CD14-positive monocyte (primary cell): ENCODE measurements at places on chromosomes 5 and 9.
A peak's percentile ranks its signal among the peaks of the same experiment; 100 is the strongest.

GRCh38 chr5:140497897-140498296, 49.6 kb upstream of the EIF4EBP3 start:
- no peak overlapping the region for H3K27ac ChIP-seq
- no peaks in the 10 kb centered on the region for H3K4me1 ChIP-seq
- no peaks in the 10 kb centered on the region for H3K27me3 ChIP-seq
- H3K4me3 ChIP-seq = no peak overlapping the region

GRCh38 chr5:134252671-134253070, 26.8 kb upstream of the PPP2CA start:
- no peak overlapping the region for H3K4me3 ChIP-seq
- H3K4me1 ChIP-seq = peaks cover 30% of the 10 kb centered on the region
- peak; percentile 61 for DNase-seq
- no peaks in the 10 kb centered on the region for H3K36me3 ChIP-seq
- no peak overlapping the region for H3K27ac ChIP-seq
- no peaks in the 10 kb centered on the region for H3K27me3 ChIP-seq

- no peak overlapping the region for H3K4me3 ChIP-seq
- no peaks in the 10 kb centered on the region for H3K27me3 ChIP-seq
- DNase-seq = no peak
- no peak overlapping the region for H3K27ac ChIP-seq
- H3K36me3 ChIP-seq = no peaks in the 10 kb centered on the region
- no peaks in the 10 kb centered on the region for H3K4me1 ChIP-seq
These were observed 34.0 kb upstream of the ADAMTS19 start for GRCh38 chr5:129426071-129426470.

GRCh38 chr5:108728566-108729241, 19.0 kb upstream of the FER start:
- peak; percentile 43 for DNase-seq
- no peaks in the 10 kb centered on the region for H3K27me3 ChIP-seq
- H3K4me3 ChIP-seq = peak overlapping the region; percentile 86
- peaks cover 33% of the 10 kb centered on the region for H3K4me1 ChIP-seq

DNA sequence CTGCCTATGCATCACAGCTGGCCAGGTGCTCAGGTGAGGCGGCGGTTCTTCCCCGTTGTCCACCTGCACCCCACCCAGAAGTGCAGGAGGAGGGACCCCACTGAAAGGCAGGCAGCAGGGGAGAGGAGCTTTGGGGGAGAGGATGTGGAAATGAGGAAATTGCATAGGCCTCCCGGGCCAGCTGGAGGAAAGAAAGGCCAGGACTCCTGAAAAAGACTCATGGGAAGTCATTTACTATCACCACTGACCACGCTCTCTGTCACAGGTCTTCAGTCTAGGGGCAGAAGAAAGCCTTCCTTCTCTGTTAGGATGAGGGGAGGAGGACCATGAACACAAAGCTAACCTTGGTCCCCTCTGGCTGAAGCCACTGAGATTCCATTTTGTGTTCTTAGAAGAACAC, 28.1 kb downstream of the KCNMB1 start:
- peak overlapping the region; percentile 96 for H3K27ac ChIP-seq
- H3K36me3 ChIP-seq = no peaks in the 10 kb centered on the region
- H3K27me3 ChIP-seq = no peaks in the 10 kb centered on the region
- H3K4me3 ChIP-seq = no peak overlapping the region
- peak; percentile 62 for DNase-seq

DNA sequence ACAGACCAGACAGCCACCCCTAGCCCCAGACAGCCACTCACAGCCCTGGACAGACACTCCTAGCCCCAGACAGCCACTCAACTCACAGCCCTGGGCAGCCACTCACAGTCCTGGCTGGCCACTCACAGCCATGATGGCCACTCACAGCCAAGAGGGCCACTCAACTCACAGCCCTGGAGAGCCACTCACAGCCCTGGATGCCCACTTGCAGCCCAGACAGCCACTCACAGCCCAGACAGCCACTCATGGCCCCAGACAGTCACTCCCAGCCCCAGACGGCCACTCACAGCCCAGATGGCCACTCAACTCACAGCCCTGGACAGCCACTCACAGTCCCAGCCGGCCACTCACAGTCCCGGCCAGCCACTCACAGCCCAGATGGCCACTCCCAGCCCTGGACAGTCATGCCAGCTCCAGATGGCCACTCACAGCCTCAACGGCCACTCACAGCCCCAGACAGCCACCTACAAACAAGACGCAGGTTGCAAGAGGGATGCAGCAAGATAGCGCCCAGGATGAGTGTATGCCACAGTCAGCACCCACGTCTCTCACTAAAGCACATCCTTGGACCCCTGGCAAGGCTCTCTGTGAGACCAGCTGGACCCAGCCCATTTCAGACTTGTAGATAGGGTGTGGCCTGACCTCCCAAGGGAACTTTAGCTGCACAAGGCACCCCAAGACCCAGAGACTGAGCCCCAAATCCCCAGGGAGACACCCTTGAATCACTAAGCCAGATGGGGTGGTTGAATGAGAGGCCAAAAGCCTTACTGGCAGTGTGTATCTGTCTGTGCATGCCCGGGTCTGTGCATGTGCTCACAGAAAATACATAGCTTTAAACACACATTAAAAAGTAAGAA, 22.4 kb downstream of the ZDHHC11B start:
- DNase-seq = no peak
- no peaks in the 10 kb centered on the region for H3K27me3 ChIP-seq

GRCh38 chr5:1270933-1271914, 23.6 kb downstream of the TERT start:
- DNase-seq = no peak
- H3K4me3 ChIP-seq = no peak overlapping the region
- no peaks in the 10 kb centered on the region for H3K27me3 ChIP-seq
- H3K36me3 ChIP-seq = no peaks in the 10 kb centered on the region

DNA sequence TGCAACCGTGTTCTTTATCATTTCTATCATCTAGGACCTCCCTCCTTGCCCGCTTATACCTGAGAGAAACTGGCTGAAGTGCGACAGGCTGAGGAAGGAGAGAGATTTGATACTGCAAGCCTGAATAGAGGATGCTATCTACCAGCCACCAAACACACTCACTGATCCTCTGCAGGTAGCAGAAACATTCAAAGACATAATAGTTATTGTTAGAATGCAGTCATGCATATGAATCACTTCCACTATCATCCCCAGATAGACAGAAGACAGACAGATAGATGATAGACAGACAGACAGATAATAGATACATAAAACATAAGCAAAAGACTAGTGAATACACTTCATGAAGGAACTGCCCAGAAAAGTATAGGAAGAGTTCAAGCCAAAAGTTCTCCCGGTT, 32.9 kb downstream of the FAM81B start:
- DNase-seq = no peak
- H3K36me3 ChIP-seq = no peaks in the 10 kb centered on the region
- no peak overlapping the region for H3K27ac ChIP-seq
- H3K27me3 ChIP-seq = no peaks in the 10 kb centered on the region
- H3K4me1 ChIP-seq = no peaks in the 10 kb centered on the region

GRCh38 chr5:157540707-157541446, 34.7 kb downstream of the ADAM19 start:
- no peaks in the 10 kb centered on the region for H3K27me3 ChIP-seq
- DNase-seq = no peak
- peaks cover 4% of the 10 kb centered on the region for H3K36me3 ChIP-seq
- H3K4me1 ChIP-seq = peaks cover 18% of the 10 kb centered on the region
- peak overlapping the region; percentile 3 for H3K27ac ChIP-seq

DNA sequence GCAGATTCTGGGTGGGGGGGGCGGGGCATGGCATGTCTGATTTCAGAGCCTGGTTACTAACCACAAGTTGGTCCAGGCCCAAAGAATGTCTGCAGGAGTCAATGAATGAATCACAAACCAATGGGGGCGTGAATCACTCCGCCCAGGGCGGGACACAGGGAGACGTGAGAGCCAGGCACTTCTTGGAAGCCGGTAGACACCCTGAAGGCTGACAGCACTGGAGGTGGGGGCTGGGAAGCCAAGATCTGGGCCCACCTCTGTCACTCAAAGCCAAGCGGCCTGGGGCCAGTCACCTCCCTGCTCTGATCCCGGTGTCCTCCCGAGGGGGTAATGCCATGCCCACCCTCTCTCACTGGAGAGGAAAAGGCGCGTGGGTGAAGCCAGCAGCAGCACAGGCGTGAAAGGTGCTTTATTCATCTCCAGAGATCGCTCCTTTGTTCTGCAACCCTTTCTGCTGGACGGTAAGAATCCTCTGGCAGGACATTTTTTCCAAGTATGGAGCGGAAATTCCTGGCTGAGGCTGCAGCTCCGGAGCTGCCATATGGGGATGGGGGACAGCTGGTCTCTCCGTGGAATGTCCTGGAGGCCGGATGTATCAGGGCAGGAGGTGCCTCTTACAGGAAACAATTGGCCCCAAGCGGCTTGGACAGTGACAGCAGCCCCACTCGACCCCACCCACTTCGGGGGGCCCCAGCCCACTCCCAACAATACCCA, 85.0 kb downstream of the STK10 start:
- H3K36me3 ChIP-seq = peaks cover 93% of the 10 kb centered on the region
- no peaks in the 10 kb centered on the region for H3K27me3 ChIP-seq
- no peak overlapping the region for H3K4me3 ChIP-seq
- peaks cover 15% of the 10 kb centered on the region for H3K4me1 ChIP-seq
- DNase-seq = no peak

DNA sequence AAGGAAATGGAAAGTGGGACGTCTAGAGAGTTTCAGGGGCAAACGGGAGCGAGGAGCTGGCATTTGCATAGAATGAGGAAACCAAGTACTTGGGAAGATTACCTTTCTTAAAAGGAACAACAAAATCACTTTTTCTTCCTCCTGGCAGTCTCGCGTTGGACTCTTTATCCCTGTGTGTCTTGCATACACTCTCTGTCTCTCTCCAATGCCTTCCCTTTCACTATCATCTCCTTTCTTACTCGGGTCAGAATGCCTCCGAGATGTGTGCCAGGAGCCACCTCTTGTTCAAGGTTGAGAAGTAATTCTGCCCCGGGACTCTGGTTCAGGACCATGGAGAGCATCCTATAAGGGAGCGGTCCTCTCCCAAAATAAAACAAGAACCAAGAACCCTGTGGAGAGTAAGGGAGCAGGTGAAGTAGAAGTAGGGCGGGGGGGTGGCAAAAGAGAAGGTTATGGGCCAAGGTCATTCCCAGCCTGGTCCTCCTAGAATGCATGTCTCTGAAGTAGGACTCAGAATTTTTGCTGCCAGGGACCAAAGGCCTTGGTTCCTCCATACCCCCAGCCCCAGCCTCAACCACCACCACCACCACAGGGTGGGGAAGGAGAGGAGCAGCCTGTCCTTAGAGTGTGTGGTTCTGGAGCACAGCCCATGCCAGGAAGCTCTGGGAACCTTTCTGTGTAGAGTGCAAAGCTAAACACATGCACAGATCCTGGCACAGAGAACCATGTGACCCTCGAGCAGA, 72.1 kb upstream of the ARAP3 start:
- DNase-seq = no peak
- H3K27ac ChIP-seq = no peak overlapping the region
- H3K36me3 ChIP-seq = no peaks in the 10 kb centered on the region
- H3K4me1 ChIP-seq = no peaks in the 10 kb centered on the region
- H3K27me3 ChIP-seq = peaks cover 19% of the 10 kb centered on the region

DNA sequence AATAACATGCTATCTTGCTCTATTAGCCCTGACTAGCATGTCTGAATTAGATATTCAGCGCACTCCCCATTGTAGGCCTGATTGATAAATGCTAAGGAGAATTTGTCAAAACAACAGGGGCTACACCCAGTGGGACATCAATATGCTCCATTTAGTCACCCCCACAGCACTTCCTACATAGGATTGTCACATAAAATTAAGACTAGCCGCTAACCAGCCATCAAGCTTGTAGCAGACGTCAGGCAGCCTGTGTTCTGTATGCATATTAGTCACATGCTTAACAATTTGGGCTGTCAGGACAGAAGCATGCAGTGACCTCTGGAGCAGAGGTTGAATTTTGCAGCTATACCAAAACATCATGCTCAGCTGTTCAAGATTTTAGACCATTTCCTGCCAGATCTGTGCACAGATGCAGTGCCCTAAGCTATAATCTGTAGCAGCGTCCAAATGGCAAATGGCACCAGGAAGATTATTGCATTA, 197.4 kb upstream of the ISL1 start:
- H3K4me3 ChIP-seq = no peak overlapping the region
- no peaks in the 10 kb centered on the region for H3K4me1 ChIP-seq
- H3K27me3 ChIP-seq = no peaks in the 10 kb centered on the region
- no peaks in the 10 kb centered on the region for H3K36me3 ChIP-seq

DNA sequence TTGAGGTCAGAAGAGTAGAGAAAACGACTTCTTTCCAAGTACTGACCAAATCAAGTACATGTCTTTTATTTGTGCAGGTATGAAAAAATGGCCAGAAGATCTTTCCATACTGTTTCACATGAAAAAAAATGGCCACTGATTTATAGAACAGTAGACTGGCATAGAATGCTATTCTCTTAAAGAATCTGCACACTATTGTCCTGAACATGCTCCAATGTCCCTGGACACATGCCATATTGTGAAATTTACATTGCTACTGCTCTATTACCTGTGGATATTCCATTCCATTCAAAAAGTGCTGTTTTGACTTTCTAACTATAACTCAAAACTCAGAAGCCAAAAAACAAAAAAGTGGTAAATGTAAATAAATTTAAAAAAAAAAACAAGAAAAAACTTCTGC, 60.6 kb downstream of the FBXL17 start:
- H3K27me3 ChIP-seq = no peaks in the 10 kb centered on the region
- no peaks in the 10 kb centered on the region for H3K4me1 ChIP-seq
- H3K4me3 ChIP-seq = no peak overlapping the region
- H3K27ac ChIP-seq = no peak overlapping the region
- no peak for DNase-seq
- H3K36me3 ChIP-seq = no peaks in the 10 kb centered on the region

GRCh38 chr5:126354012-126354857, 69.0 kb upstream of the GRAMD2B start:
- H3K4me3 ChIP-seq = peak overlapping the region; percentile 41
- H3K4me1 ChIP-seq = peaks cover 22% of the 10 kb centered on the region
- no peak overlapping the region for H3K27ac ChIP-seq
- H3K36me3 ChIP-seq = no peaks in the 10 kb centered on the region
- no peak for DNase-seq

GRCh38 chr9:23731353-23731752, 94.7 kb downstream of the ELAVL2 start:
- no peaks in the 10 kb centered on the region for H3K36me3 ChIP-seq
- no peak for DNase-seq
- H3K27ac ChIP-seq = no peak overlapping the region
- no peaks in the 10 kb centered on the region for H3K27me3 ChIP-seq

DNA sequence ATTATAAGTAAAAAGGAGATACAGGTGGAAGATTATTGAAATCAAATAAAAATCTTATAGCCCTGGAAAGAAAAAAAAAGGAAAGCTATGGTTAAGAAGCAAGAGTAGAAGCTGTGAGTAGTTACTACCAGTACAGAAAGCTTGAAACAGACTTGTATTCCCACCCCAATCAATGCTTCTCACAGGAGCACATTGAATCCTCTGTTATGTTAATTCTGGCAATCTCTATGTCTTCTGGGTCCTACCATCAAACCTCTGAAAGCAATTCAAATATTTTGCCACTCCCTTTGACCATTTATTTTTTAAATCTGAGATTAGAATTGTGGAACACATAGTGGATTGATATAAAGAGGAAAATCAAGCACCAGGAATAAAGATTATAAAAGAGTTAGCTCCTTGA, 186.5 kb downstream of the MEF2C start:
- H3K4me3 ChIP-seq = no peak overlapping the region
- H3K4me1 ChIP-seq = peaks cover 11% of the 10 kb centered on the region
- DNase-seq = no peak
- H3K27ac ChIP-seq = no peak overlapping the region
